ENCODE measurements at places on chromosomes 7 and 10. TPM values are rescaled to one million over a fixed set of nuclear protein-coding genes. Genes with fewer than 3 reads are reported as not detected.

The LMOD2 gene
- not detected for total RNA-seq

The LRRD1 gene
- total RNA-seq, result 0.17 TPM

The SPDYE16 gene
- 0.17 TPM for total RNA-seq

The GNGT1 gene
- total RNA-seq, result not detected

The PPP1R3C gene
- total RNA-seq, result 94.5 TPM
